ENCODE measurements at places on chromosomes 3 and 15. TPM values are rescaled to one million over a fixed set of nuclear protein-coding genes. Genes with fewer than 3 reads are reported as not detected.

DNA sequence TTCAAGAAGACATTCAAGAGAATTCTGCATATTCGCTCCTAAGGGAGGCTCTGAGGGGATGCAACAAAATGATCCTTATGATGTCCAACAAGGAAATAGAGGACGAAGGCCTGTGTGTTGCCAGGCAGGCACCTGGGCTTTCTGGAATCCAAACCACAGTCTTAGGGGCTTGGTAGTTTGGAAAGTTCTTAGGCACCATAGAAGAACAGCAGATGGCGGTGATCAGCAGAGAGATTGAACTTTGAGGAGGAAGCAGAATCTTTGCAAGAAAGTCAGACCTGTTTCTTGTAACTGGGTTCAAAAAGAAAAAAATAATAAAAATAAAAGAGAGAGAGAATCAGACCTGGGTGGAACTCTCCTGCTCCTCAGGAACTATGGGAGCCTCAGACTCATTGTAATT lies 11.7 kb upstream of the ATG7 start:
- DNase-seq, result no peak

RTP1 gene
- polyA plus RNA-seq, result 2.1 TPM

DNA sequence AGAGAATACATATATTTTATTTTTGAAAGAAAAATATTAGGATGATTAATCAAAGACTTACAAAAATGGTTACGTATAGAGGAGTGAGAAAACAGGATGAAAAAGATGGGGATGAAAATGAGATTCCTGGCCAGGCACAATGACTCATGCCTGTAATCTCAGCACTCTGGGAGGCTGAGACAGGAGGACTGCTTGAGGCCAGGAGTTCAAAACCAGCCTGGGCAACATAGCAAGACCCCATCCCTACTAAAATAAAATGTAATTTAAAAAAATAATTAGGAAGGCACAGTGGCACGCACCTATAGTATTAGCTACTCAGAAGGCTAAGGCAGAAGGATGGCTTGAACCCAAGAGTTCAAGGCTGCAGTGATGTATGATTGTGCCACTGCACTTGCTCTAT lies 11.9 kb downstream of the MYO9A start:
- DNase-seq, result no peak

IGDCC3 gene
- polyA plus RNA-seq, result 42.3 TPM

- DNase-seq, result no peak
Observed at GRCh38 chr3:178856804-178857203, 214.8 kb downstream of the ZMAT3 start.

DNA sequence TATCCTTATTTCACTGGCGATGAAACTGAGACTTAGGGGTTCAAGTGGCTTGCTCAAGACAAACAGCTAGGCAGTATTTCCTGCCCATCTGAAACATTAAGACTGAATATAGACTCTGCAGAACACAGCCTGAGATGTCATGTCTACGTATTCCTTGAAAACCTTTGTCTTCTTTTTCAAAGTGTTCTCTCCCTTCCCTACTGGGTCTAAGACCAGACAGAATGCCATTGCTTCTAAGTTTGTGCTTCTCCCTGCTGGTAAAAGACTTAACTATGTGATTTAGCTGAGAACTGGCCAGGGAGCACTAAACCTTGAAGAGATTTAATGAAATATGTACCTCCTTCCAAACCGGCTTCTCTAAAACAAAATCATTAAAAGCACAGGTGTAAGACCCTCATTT lies 9.9 kb downstream of the BCL6 start:
- no peak for DNase-seq

CLDN16 gene
- polyA plus RNA-seq, result 0.02 TPM

UQCRC1 gene
- 720 TPM for polyA plus RNA-seq

B3GALNT1 gene
- 5.0 TPM for polyA plus RNA-seq

- no peak for DNase-seq
Observed at GRCh38 chr15:25527118-25527517, 88.3 kb upstream of the UBE3A start.

- no peak for DNase-seq
Observed at GRCh38 chr15:34773013-34773412, 18.2 kb upstream of the GJD2 start.

NME9 gene
- 0.11 TPM for polyA plus RNA-seq

CNTN6 gene
- not detected for polyA plus RNA-seq

- no peak for DNase-seq
Observed at GRCh38 chr15:73926219-73927002, at the start of gene LOXL1. Gene LOXL1, plus strand, starts transcription at chr15:73926462. Its CDS starts 322 bp downstream, at chr15:73926784.

GRCh38 chr15:91050128-91050455 lies 27.7 kb upstream of the VPS33B start:
- DNase-seq, result no peak

- DNase-seq, result no peak
Observed at GRCh38 chr15:39747326-39747725, 35.3 kb downstream of the FSIP1 start.

COL6A6 gene
- 0.02 TPM for polyA plus RNA-seq

- DNase-seq, result no peak
Observed at GRCh38 chr15:94383041-94383440, 151.7 kb downstream of the MCTP2 start.

- DNase-seq, result no peak
Observed at GRCh38 chr15:66080717-66081398, 172.7 kb downstream of the MEGF11 start.

MYZAP gene
- 0.41 TPM for polyA plus RNA-seq

- DNase-seq, result no peak
Observed at GRCh38 chr3:25297667-25298585, 130.1 kb upstream of the RARB start.

DNA sequence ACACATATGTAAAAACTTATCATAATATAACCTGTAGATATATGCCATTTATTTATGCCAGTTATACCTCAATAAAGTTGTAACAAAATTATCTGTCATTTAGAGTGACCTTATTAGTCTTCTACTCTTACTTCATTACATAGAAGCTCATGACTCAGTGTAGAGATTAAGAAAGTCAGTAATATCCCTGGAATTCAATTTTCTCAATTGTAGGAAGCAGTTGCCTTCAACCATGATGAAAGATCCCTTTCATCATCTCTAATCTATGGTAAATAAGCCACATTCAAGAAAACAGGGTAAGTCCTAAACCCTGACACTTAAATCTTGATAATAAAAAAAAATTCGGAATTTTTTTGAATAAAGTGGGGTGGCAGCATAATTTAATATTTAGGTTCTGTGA lies 216.5 kb upstream of the PEX5L start:
- DNase-seq, result no peak

- DNase-seq, result no peak
Observed at GRCh38 chr15:90729261-90729660, 12.1 kb downstream of the BLM start.

DNA sequence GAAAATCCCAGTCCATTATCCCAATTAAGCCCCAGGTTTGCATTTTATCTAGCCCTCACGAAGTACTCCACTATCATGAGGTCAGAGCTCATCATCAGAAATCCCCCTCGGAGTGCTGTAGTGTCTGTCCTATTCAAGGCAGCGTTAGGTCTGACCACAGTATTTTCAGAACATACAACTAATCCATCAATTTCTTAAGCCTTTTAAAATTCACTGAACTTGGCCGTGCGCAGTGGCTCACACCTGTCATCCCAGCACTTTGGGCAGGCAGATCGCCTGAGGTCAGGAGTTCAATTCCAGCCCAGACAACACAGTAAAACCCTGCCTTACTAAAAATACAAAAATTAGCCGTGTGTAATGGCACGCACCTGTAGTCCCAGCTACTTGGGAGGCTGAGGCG lies 11.9 kb downstream of the VGLL4 start:
- DNase-seq, result no peak

- no peak for DNase-seq
Observed at GRCh38 chr3:129313665-129314385, 35.2 kb downstream of the HMCES start.

- no peak for DNase-seq
Observed at GRCh38 chr3:175103298-175103697, 244.2 kb downstream of the NAALADL2 start.

DNA sequence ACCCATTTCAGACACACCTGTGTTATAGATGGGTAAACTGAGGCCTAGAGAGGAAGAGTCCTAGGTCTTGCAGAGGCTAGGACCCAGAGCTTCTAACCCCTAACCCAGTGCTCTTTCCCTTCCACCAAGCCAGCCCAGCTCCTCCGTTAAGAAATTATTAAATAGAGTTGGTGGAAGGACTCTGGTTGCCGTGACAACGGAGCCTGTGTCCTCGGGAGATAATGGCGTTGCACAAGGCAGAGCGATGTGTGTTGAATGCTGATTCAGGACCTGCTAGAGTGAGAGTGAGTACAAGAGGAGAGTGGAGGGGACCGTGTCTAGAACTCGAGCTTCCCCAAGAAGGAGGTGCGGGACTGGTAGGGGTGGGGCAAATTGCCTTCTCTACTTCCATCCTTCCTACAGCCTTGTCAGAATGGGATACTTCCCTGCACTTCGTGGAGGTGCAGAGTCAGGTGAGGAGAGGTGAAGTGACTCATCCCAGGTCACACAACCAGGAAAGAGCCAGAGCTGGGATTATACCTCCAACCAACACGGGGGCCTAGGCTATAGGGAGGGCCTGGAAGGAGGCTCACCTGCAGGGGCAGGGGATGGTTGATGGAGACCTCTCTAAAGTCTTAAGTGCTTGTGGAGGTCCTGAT lies 8.6 kb downstream of the SLC6A1 start:
- no peak for DNase-seq

DNA sequence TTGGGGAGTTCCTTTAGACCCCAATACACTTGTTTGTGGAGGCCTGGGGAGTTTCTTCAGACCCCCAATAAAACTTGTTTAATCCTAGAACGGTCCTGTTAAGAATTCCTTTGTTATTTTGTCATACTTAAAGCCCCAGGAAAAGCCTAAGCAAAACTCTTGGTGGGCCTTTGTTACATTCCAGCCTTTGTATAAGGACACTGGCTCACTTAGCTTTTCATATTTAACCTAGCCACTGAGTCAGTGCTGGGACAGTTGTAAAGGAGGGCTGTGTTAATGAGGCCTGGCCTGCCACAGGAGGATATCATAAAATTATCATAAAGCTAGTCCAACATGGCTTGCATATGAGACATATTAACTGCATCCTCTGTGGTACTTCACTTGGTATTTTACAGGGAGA lies 760.1 kb downstream of the ZNF385D start:
- DNase-seq, result peak; percentile 2

GRCh38 chr15:99788156-99788555 lies 54.9 kb upstream of the LYSMD4 start:
- DNase-seq, result no peak

DNA sequence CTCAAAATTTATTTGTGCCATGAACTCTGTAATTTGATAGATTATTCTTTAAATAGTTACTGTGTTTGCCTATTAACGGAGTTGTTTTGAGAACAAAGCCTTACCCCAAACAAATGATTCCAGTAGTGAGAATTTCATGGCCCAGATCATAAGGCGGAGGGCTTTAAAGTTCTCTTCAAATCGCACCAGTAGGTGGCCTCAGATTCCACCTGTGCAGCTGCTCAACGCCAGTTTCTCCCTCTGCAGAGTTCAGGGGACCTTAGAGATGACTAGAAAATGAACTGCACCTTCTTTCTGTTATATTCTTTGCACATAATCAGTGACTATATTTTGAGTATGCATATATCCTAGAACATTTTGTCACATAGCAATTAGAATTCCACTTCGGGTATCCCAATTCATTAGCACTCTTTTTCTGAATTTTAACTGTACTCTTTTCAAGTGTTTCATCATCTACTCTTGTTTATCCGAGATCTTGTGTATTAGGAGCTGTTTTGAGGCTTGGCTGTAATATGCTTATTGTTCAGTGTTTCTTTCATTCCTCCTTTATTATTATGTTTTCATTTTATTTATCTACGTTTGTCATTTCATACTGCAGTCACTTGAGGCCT lies 232.6 kb upstream of the CHRM5 start:
- no peak for DNase-seq

DNA sequence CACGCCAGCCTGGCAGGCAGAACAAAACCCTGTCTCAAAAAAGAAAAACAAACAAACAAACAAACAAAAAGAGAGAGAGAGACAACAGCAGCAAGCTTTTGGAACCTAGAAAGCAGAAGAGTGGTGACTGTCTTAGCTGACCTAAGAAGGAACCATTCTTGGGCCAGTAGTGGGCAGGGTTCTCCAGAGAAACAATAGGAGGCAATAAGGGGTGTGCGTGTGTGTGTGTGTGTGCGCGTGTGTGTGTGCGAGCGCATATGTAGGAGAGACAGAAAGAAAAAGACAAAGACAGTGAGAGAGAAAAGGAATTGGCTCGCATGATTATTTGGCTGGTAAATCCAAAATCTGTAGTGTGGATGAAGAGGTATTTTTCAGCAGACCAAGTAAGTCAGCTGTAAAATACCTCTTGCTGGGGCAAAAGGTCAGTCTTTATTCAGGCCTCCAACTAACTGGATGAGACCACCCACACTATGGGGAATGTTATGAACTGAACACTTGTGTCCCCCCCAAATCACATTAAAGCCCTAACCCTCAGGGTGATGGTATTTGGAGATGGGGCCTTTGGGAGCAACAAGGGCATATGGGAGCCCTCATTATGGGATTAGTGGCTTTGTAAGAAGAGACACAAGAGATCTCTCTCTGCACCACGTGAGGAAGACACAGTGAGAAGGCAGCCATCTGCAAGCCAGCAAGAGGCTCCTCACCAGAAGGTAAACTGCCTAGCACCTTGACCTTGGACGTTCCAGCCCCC lies 15.1 kb upstream of the BLM start:
- DNase-seq, result no peak

TNFAIP8L3 gene
- 0.16 TPM for polyA plus RNA-seq

- DNase-seq, result no peak
Observed at GRCh38 chr3:182465301-182466185, 327.8 kb upstream of the ATP11B start.

PLA2G4D gene
- 0.20 TPM for polyA plus RNA-seq

DNA sequence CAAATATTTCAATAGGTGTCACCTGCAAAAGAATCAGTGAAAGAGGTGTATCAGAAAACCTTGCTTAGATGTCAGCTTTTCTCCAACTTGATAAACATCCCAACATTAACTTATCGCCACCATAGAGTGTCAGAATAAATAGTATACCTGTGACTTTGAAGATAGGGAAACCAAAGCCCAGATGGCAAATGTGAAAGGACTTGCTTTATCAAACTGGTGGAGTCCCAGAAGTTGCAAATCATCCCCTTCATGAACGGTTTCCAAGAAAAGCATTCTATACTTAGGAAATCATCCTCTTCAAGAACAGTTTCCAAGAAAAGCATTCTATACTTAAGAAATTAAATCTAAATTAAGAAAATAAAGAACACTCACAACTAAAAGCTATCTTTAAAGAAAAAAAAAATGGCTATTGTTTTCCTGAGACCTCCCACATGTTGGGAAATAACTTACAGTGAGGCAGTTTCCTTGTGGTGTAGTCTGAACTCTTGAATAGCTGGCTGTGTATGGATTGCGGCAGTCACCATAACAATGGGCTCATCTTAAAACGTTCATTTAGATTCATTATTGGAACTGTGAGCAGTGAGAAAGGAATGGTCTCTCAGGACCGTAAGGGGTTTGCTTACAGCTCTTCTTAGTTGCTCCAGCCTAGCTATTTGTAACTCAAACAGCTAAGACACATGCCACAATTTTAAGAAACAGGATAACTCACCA lies 56.5 kb downstream of the GHSR start:
- no peak for DNase-seq

DNA sequence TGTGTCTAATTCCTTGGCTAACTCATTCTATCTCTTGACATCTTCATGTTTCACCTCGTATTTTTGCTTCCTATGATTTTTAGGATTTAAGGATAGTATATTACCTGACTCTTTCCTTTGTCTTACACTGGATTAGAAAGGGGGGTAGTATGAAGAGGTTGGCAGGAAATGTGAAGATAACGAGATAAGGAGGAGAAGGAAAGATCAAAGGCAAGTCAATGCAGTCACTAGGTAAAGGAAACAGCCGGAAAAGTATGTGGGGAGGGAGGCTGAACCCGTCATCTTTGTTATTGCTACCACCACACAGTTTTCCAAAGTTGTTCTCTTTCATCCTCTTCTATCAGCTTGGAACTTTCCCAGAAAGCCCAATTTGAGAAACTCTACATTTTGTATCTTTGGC lies 90.6 kb downstream of the SLC9A9 start:
- DNase-seq, result no peak

All from H1 (cell line).